ENCODE measurements at places on chromosomes 12 and 14.

DNA sequence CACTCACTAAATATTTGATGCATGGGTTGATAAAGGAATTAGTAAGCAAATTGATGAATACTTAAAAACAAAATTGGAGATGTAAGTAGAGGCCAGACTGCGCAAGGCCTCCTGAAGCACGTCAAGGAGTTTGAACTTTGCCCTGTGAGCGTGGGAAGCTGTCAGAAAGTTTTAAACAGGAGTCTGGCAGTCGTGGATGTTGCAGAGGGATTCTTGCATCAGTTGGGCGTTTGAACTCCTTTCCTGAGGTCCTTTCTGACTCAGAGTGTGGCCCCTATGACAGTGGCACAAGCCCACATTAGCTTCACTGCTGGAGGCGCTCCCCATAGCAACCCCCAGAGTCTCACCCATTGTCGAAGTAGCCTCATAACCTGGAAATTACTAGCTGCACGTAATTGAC lies 17.9 kb upstream of the IL22 start:
- DNase-seq: peak; percentile 85

- DNase-seq: no peak
These were observed 80.6 kb upstream of the TMEM233 start for GRCh38 chr12:119512772-119513497.

DNA sequence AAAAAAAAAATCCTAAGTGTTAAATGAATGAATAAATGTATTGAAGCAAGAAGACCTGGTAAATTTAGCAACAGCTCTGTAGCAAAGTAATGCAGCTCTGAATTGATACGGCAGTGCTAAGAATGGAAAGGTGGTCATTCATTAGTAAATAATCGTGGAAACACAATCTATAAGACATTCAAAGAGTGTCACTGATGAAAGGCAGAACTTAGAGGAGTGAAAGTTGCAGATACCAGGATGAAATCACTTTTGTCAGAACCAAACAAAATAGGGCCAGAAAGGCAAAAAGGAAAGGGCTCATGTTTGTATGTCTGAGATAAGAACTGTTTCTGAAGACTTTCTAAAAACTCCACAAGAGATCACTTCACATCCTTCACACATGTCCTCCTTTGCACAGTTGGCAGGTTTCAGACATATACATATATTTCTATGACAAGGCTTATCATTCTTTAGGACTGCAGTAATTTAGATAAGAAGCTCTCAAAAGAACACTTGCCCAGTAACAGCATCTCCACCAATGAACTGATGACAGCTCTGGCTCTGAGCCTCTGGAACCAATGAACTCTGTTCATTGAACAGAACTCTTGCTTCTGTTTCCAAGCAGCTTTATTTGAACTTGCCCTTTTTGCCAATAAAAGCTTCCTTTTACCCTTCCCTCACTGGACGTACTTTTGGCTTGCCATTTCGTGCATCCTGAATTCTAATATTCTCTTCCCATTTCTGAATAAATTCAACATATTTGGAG lies 4.2 kb upstream of the LRR1 start:
- DNase-seq: no peak

DNA sequence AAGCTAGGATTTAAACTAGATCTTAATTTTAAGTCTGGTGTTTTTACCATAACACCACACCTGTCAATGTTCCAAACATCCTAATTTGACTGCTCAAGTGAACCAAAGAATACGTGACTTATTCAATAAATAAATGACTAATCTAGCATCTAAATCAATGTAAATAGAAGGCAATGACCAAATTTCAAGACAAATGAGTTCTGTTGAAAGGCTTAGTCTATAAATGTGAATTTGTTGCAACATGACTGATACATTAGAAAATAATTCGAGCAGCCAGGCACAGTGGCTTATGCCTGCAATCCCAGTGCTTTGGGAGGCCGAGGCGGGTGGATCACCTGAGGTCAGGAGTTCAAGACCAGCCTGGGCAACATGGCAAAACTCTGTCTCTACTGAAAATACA lies 15.1 kb downstream of the ZFC3H1 start:
- no peak for DNase-seq

DNA sequence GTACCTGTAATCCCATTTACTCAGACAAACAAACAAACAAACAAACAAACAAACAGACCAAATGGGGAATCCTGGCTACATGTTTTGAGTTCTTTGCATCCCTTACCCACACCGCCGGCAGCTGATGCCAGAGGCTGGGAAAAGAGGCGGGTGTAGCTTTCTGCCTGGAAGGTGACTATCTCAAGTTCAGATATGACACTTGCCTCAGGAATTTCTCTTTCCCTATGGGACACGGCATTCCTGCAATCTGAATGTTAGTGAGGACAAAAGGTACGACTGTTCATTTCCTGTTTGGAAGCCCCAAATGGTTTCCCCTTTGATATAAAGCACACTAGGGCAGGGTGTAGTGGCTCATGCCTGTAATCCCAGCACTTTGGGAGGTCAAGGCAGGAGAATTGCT lies 2.9 kb downstream of the MYL2 start:
- peak; percentile 39 for DNase-seq

- DNase-seq: no peak
These were observed 430.0 kb downstream of the ZFP36L1 start for GRCh38 chr14:68362846-68363245.

- no peak for DNase-seq
These were observed 418.9 kb downstream of the ZFP36L1 start for GRCh38 chr14:68373847-68374444.

- DNase-seq: no peak
These were observed 195.3 kb upstream of the BCL2L14 start for GRCh38 chr12:11875414-11875935.

DNA sequence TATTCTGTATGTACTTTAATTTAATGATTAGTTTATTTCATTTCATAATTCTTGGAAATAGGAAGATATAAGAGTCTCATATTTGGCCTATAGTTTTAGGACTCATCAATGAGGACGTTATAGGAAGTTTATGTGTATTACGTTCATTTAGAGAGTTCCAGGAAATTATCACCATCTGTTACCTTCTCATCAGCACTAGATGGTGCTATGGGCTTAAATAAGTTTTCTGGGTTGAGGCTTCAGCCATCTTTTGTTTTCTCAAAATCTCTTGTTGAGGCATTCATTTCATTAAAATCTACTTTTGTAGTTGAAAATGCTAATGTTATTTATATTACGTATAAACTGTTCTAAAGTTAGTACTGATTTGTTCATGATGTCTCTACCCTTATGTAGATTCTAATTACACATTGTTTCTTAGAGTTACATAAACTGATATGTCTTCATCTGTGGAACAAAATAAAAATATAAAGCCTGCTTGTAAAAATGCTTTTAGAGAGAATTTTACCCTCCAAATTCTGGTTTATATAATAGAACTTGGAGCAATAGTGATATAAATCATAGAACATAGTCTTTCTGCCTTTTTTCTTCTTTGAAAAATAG lies 89.2 kb downstream of the CFAP54 start:
- DNase-seq: peak; percentile 12

- DNase-seq: no peak
These were observed 15.3 kb upstream of the ANO6 start for GRCh38 chr12:45200491-45201043.

DNA sequence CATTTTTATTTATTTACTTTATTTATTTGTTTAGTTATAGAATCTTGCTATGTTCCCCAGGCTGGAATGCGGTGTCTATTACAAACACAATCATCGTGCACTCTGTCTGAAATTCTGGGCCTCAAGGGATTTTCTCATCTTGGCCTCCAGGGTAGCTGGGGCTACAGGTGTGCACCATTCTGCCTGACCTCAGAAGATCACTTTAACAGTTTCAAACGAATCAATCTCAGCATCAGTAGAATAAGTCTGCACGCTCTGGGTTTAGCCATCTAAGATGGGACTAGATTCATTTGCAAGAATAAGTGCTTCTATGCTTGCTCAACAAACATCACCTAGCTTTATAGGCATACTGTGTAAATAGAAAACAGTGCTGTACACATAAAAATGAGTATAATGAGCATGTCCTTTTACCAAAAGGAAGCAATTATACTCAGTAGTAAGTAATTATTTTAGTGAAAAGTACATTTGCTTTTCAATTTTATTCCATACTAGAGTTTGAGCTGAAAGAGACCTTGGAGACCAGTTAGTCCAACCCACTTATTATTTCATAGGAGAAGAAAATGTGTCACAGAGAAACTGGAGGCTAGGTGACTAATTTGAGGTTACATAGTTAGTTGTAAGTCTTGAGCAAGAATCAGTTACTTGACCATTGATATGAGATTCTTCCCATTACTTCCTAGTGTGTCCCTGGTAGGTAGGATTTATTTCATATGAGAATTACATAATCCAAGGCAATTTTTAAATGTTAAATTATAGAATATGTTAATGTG lies 456.5 kb upstream of the LMO3 start:
- no peak for DNase-seq

GRCh38 chr12:119989361-119989730 lies 310 bp downstream of the BICDL1 start:
- no peak for DNase-seq

GRCh38 chr12:77998236-77998786 lies 167.6 kb downstream of the NAV3 start:
- DNase-seq: no peak

GRCh38 chr12:82555699-82556098 lies 131.0 kb upstream of the TMTC2 start:
- no peak for DNase-seq

- DNase-seq: no peak
These were observed 329.8 kb upstream of the OR4E1 start for GRCh38 chr14:22003461-22003860.

Measured in skeletal muscle cell (primary cell).